ENCODE measurements at places on chromosomes 1 and 21.
A peak's percentile ranks its signal among the peaks of the same experiment; 100 is the strongest.

- DNase-seq = no peak
These were observed 5.9 kb upstream of the BARHL2 start for GRCh38 chr1:90722874-90723589.

DNA sequence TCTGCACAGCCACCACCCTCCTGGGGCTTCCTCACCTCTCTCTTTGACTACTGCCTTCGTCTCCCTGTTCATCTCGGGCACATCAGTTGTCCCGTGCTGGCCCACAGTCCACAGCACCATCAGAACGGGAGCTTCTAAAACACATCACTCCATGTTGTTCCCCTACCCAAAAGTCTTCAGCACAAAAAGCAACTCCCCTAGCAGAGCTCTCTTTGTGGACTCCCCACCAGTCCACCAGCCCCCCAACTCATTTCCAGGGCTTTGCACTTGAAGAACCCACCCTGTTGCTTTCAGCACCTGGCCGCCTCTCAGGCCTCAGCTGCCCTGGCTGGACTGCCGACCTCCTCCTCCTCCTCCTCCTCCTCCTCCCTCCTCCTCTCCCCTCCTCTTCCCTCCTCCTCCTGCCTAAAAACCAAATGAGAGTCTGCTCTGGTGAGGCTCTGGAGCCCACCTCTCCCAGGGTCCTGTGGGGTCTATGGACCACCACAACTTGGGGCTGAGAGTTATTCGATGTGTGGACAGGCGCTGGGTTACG, 251.2 kb upstream of the VAMP3 start:
- no peak for DNase-seq

GRCh38 chr1:5725406-5725805, 266.8 kb downstream of the NPHP4 start:
- no peak for DNase-seq

GRCh38 chr1:57124170-57124569, 158.4 kb upstream of the C8B start:
- no peak for DNase-seq

DNA sequence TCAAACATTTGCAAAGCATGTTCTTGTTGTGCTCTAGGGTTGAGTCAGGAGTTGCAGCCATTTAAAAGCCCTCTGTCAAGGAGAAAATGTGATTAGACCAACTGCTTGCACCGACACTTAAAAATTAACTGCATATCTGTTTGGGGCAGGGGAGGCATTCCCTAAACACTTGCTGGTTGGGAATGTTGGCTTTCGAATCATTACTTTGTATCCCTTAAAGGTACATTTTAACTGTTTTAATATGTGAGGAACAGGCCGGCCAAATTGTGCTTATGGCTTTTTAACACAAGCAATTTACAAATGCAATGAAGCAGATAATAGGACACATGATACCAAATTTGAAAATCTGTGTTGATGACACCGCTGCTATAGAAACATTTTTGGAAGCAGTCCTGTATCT, 159.1 kb downstream of the LHX8 start:
- DNase-seq = no peak

GRCh38 chr21:44836349-44836665, 18.4 kb upstream of the SUMO3 start:
- DNase-seq = no peak

- no peak for DNase-seq
These were observed 143.7 kb downstream of the TM2D1 start for GRCh38 chr1:61581251-61581650.

DNA sequence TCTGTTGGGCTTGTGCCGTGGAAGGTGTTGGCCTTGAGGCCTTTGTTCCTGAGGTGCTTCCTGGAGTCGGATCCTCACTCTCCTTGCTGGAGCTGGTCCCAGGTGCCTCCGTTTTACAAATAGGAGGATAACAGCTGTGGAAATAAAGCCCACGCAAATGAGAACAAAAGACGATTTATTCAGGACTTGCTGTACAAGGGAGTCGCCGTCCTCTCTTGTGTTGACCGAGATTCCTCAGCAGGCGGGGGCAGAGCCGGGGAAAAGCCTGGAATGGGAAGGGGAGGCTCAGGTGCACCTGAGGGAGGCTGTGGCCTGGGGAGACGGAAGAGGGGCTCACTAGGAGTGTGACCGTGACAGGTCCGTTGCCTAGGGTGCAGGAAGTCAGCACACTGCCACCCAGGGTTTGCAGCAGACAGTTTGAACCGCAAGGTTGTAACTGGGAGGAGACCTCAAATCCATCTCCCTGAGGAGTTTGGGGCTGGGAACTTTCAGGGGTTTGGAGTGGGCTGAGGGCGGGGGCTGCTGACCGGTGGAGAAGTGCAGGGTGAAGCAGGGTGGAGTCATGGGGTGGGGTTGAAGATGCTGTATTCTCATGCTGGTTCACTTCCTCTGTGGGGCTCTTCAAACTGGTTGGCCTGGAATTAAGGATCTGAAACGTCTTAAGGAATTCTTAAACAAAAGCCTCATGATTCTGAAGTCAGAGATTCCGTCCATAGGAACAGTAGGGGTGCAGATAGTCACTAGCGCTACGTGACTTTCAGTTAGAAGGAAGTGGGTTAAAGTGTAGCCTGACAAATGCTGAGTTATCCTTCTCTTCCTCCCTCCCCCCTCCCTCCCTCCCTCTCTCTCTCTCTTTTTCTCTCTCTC, 2.6 kb upstream of the CSTB start:
- DNase-seq = no peak

- no peak for DNase-seq
These were observed 73.7 kb downstream of the DHRS3 start for GRCh38 chr1:12544357-12544756.

DNA sequence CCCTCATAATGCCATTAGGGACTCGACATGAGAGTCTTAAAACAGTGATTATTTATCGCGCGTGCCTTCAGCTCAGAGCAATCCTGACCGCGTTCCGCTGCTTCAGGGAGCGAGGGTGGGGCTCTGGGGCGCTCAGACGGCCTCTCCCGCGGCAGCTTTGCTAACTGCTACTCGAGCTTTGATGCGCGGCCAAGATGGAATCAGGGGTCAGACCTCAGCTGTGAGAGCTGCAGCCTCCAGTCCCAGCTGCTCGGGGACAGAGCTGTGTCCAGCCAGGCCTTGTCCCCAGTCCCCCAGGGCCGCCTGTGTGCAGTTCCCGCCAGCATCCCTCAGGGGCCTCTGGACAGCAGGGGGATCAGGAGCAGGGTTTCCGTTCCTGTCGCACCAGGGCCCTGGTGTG, 104.6 kb upstream of the TTC34 start:
- DNase-seq = no peak

GRCh38 chr21:34612056-34612455, 2.9 kb downstream of the RCAN1 start:
- no peak for DNase-seq

DNA sequence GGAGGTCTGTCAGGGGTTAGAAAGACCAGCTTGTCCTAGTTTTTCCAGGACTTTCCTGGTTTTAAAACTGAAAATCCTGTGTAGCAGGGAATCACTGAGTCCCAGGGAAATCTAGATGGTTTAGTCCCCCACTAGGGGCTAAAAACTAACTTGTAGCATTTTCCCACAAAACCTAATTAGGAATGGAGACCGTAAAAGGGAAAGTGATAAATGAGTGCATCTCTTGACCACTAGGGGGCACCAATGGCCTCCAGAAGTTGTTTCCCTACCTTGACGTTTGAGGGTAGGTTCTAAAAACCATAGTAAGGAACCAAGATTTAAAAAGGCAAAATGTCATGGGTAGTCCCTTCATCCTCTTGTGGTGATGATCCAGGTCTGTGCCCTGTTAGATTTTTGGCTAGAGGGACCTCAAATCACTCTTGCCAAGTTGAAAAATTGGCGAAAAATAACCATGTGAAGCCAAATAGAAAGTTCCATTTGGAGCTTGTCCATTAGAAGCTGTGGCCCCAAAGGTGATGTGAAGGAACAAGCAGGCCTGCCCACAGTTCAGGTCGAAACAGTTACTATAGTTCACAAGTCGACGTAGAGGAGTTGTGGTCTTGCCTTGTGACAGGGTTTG, 24.5 kb downstream of the CLIC6 start:
- no peak for DNase-seq

DNA sequence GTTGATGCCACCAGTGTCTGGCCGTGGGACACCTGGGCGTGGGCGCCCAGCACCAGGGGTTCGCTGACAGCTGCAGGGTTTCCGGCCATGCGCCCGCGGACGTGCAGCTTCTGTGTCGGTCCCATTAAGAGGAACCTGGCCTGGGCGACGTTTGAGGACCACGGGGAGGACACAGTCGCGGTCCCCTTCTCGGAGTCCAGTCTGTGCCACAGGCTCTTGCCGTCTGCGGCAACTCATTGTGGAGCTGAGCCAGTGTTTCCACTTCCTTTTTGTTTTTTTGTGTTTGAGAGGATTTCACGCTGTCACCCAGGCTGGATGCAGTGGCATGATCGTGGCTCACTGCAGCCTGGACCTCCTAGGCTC, 1.6 kb upstream of the C1orf159 start:
- DNase-seq = no peak

DNA sequence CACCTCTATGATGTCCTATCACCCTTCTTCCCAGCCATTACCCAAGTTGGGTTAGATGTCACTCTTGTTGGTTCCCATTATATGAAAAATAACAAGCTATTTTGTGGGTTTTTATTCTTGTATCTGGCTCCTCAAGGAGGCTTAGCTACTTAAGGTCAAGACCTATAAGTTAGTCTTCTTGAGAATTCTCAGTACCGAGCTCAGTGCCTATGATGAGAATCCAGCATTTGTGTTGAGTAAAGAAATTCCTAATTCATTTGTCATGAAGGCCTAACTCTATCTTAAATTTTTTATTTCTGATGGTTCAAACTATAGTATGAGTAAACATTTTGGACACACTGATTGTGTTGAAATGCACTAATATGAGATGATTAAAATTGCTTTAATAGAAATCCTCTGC, 15.9 kb downstream of the NUF2 start:
- no peak for DNase-seq

GRCh38 chr1:212453156-212453857, 20.6 kb downstream of the NENF start:
- no peak for DNase-seq

DNA sequence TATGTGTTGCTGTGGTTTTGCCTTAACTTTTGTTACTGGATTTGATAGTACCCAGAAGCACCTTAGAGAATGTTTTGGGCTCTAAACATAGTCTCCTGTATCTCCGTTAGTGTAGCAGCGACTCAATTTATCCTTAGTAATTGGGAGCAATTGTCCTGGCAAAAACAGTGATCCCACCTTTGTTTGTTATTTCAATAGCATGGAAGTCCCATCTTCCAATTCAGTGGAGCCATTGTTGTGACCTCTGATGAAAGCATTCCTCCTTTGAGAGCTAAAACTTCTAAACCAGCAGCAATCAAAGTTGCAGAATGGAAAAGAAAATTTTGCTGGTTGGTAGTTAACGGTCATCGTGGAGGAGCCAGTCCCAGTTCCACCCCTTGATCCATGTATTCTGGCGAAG, 34.7 kb downstream of the RTCA start:
- DNase-seq = no peak

GRCh38 chr21:40194185-40194980, 327.1 kb downstream of the PCP4 start:
- no peak for DNase-seq

- no peak for DNase-seq
These were observed 1406.0 kb downstream of the KCNT2 start for GRCh38 chr1:195202241-195202640.

- DNase-seq = no peak
These were observed 5.1 kb upstream of the ZZZ3 start for GRCh38 chr1:77687519-77687906.

GRCh38 chr1:47731730-47732129, 265.5 kb downstream of the TRABD2B start:
- no peak for DNase-seq

DNA sequence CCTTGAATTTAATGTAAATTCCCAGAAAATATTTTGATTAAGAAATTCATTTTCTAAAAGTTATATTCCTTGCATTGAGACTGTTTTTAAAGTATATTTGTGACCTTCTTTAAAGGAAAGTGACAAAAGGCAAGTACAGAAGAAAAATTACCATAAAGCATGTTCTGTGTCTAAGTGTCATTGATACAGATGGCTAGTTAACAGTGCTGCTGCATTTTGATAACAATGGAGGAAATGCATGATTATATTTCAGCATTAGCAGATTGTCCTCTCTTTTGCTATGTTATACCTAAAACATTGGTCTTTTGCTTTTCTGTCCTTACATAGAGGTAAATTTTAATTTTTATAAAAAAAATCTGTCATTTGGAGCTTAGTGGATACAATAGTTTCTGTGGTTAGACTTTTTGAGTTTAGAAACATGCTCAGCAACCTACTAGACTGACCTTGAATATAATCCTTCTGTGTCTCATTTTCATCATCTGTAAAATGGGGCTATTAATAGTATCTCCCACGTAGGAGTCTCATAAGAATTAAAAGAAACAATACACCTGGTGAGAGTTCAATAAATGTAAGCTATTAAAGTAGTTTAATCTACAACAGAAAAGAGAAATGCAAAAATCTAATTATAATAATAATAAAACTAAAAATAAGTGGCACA, 51.1 kb upstream of the RGS21 start:
- DNase-seq = no peak

DNA sequence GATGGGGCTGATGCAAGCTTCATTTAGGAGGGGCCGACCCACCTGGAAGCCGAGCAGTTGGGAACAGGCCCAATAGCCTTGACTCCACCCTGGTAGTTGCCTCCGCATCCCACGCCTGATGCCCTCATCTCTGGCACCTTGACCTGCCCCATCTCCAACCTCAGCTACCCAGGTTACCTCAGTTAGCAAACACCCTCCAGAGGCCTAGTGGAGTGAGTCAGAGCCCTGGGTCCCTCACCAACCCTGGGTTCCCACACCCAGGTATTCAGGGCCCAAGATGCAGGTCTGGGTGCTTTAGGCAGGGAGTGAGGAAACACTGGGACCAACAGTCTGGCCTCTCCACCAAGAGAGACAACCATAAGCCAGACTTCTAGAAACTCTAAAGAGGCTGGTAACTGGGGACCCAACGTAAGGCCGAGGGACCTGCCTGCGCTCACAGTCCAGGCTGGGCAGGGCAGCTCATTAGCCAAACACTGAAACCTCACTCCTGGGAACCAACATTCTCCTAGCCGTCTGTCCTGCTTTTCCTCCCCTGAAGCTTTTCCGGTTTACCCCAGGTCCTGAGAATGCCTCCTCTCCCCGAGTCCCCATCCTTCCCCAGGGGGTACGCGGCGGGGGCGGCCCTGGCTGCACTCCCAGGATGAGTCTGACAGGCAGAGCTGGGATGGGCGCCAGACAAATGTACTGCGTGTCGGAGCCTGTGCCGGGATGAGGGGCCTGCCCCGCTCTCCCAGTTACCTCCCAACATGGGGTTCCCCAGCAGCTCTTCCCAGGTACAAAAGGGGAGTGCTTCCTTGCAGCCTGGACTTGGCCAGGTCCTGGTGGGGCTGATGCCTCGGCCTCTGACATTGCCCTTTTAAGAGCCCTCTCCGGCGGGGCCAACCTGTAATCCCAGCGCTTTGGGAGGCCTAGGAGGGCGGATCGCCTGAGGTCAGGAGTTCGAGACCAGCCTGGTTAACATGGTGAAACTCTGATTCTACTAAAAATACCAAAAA, 8.9 kb upstream of the CELSR2 start:
- no peak for DNase-seq

GRCh38 chr1:92784639-92785500, at the start of gene EVI5:
Gene EVI5, minus strand, starts transcription at chr1:92785108. Its CDS starts 48,562 bp downstream, at chr1:92736546.
- DNase-seq = peak; percentile 44

Measured in central memory CD8-positive, alpha-beta T cell (primary cell).